ENCODE measurements at places on chromosomes 5 and 9. TPM values are rescaled to one million over a fixed set of nuclear protein-coding genes. Genes with fewer than 3 reads are reported as not detected.

Gene WDR31
- 1.3 TPM for total RNA-seq

Gene ELOVL7
- total RNA-seq: 12.0 TPM

Gene GFI1B
- not detected for total RNA-seq

Gene PCDHGA2
- total RNA-seq: 0.78 TPM

Gene ATP10B
- not detected for total RNA-seq

Gene KLF9
- total RNA-seq: 3.5 TPM

Gene LOX
- 0.76 TPM for total RNA-seq

Gene MARCOL
- total RNA-seq: not detected

Gene CNTNAP3B
- total RNA-seq: 16.9 TPM

Gene ENTPD2
- total RNA-seq: 1.0 TPM

Gene COL15A1
- 0.29 TPM for total RNA-seq

Gene SGCD
- 3.9 TPM for total RNA-seq

Gene CDC14B
- total RNA-seq: 11.1 TPM

Gene SVEP1
- total RNA-seq: 2.1 TPM

Gene ANKRD33B
- 12.8 TPM for total RNA-seq

Gene GCNT4
- total RNA-seq: 0.33 TPM

Gene KCNT1
- total RNA-seq: not detected

Gene MEGF10
- not detected for total RNA-seq

Gene RORB
- not detected for total RNA-seq

Gene ZDHHC11
- total RNA-seq: 20.9 TPM

Measured in A549 treated with ZK216348 at 1 μM for 4 hours (cell line).